ACHN (cell line): ENCODE measurements at places on chromosomes 12 and 14.

GRCh38 chr12:110578694-110579534 lies 4.2 kb downstream of the PPTC7 start:
- peak; percentile 43 for DNase-seq

DNA sequence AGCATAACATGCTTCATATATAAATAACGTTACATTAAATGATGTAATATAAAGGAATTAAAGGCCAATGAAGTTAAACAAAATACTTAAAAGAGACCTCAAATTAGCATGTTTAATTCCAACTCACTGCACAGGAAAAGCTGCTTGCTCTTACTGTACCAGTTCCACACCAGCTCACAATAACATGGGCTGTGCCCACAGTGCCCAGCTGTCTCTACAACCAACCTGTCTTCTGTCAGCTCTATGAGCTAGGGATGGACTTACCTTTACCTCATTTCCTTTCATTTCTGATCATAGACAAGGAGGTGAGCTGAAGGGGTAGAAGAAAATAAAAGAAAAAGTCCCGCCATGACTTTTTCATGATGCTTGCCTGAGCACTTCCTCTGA lies 64.8 kb downstream of the NKX2-1 start:
- DNase-seq, result no peak

DNA sequence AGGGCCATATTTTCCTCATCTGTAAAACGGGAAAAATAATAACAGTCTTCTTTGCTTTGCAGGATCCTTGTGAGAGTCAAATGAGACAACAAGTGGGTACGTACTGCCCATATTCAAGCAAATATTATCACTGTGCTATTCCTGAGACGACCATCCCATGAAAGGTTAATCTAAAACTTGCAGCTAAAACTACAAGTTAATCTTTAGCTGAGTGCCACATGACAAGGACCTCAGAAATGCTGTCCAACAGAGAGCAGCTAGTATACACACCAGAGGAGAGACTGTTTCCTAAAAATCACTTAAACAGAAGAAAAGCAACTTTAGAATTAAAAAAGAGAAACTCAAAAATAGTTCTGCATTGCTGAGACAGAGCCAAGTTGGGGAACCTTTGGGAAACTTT lies 162.7 kb upstream of the TMTC2 start:
- DNase-seq, result peak; percentile 93

DNA sequence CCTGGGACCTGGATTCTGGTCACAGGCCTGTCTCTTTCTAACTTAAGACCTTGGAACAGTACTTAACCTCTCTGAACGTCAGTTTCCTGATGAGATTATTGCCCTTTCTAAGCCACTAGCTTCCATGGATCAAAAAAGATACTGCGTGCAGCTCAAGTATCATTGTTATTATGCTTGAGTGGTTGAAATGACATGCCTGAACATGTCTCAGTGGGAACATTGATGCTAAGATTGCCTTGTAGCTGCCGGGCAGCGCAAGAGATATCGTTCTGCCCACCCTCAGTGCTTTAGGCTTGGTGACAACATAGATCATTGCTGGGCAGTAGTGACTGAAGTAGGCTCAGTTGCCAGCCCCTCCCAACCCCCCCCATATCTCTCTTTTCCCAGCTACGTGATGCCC lies 131.9 kb downstream of the SMOC1 start:
- no peak for DNase-seq

DNA sequence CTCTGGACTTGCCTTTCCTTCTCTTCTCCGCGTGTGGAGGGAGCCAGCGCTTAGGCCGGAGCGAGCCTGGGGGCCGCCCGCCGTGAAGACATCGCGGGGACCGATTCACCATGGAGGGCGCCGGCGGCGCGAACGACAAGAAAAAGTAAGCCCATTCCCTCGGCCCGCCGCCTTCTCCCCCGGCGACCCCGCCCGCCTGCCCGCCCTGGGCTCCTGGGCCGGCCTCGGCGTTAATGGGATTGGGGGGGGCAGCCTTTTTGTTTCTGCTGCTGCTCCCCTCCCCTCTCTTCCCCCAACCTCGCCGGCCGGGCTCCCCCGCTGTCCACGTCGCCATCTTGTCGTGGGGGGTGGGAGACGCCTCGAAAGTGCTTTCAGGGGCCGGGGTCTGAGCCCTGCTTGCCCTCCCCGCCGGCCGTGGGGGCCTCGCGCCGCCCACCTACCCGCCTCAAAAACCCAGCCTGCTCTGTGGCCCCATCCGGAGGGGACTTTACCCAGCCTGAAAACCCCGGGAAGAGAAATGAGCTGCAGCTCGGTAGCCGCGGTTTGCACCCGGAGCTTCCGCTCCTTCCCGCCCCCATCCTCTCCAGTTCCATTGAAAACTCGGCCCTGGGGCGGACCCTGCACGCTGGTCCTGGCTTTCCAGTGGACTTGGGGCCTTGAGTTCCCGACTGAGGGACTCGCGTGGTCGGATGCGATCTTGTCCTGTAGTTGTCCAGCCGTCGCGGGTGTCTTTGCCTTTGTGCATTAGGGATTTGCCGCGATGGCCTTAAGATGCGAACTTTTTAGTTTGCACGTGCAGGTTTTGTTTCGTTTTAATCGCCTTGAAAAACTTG lies 598 bp downstream of the HIF1A start:
- peak; percentile 48 for DNase-seq

DNA sequence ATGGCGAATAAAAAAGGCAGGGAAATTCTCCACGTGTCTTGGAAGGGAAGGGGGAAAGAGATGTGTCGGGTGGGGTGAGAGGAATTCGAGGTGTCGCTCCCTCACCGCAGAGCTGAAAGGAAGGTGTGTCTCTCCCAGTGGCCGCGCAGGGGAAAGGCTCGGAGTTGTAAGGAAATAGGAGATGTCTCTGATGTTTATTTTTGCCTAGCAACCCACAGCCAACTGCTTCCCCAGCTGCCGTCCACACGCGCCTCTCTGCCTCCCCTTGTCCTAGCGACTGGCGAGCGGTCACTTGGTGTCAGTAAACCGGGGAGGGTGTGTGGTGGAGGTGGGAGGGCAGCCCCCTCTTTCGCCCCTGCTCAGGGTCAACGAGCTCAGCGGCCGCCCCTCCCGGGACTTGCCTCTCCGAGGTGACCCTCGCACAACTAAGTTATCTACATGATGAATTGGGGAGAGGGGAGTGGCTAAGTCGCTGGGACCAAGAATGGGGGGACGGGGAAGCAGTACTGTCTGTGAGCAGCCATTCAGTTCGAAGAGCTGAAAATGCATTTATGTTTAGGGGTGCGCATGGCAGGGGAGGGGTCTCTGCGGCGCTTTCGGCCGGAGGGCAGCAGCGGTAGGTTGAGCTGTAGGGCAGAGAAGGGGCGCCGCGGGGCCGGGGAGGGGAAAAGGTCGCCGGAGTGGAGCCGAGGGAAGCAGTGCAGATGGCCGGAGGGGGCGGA lies 585 bp upstream of the DYRK2 start:
- peak; percentile 96 for DNase-seq

- DNase-seq, result no peak
These were observed 3.5 kb upstream of the EIF5 start for GRCh38 chr14:103330536-103330935.

DNA sequence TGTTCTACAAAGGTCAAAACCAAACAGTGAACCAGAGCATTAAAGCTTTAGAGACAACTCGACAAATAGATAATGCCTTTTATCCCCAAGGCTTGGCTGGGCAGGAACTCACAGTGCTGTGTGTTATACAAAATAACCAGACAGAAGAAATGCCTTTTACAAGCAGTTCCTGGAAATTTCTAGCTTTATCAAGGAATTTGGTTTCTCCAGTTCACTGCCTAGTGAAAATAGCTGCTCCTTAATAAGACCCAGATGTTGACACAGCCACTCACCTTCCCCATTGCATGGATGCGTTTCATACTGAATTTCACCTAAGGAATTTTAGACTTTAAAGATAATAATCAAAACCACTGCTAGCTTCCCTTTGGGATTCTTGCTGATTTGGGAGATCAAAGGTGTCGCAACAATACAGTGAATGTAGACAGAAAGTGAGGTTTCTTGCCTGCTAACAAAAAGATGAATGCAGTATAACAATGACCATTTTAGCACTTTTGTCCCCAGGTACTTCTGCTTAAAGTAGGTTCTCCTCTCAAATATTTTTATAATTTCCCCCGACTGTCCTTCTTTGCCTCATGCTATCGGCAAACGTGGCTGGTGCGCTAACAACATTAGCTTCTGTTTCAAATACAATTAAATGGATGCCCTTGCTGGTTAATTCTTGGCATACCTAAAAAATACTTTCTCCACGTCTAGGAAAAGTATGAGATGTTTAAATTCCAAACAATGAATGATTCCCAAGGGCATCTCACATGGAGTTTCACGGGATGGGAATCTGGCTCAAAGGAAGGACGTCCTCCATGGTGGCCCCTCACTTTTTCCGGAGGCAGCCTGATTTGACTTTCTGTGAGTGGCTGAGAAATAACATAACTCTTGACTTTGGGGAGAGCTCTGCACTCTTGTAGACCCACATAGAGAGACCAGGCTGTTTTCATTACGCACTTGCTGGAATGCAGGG lies 162.4 kb downstream of the C12orf75 start:
- no peak for DNase-seq

DNA sequence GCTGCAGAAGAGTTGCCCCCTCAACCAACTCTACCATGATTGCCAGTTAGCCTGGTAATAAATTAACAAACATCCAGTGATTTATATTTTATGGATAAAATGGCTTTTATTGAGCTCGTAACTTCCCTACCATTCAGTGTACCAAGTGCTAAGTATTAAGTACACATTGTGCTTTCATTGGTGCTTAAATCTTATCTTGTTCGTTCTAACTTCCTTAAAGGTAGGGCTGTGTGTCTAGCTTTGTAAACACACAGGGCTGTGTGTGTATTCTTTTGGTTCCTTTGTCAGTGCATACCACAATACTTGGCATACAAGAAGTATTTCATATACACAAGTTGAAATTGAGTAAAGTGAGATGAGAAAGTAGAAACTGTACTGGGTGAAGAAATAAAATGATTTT lies 80.4 kb downstream of the KCNC2 start:
- DNase-seq, result no peak

- no peak for DNase-seq
These were observed 12.6 kb downstream of the RCOR1 start for GRCh38 chr14:102605029-102605428.

GRCh38 chr12:31967539-31967938 lies 8.3 kb downstream of the RESF1 start:
- DNase-seq, result no peak

DNA sequence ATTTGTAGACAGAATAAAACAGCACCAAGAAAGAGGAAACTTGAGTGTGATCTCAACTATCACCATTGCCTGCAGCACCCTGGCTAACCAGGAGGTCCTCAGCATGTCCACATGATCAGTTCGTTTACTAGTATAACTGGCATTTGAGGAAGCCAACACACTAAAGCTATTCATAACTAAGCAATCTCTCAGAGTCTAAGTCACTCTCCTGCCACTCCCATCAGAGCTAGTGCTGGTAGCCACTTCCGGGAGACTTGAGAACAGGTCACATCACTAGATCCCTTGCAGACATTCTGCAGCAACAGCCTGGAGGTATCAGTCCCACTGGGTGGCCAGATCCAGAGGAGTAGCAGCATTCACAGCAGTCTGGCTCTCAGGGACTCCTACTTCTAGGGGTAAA lies 352.9 kb upstream of the OR4E1 start:
- no peak for DNase-seq

DNA sequence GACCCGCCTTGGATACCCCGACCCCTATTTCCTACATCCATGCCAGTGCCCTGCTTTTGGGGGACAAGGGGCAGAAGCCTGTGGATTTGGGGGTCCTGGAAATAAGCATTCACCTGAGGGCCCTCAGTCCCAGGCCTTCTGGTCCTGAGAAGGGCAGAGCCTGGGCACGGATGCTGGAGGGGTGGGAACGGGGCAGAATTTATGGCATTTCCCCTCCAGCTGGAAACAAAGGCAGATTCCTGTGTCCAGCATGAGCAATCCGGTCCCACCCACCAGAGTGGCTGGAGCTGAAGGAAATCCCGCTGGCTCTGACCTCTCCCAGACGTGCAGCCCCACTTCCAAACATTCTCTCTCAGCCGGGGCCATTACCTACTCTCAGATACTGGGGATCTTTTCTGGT lies 9.3 kb downstream of the ANKRD33 start:
- no peak for DNase-seq

DNA sequence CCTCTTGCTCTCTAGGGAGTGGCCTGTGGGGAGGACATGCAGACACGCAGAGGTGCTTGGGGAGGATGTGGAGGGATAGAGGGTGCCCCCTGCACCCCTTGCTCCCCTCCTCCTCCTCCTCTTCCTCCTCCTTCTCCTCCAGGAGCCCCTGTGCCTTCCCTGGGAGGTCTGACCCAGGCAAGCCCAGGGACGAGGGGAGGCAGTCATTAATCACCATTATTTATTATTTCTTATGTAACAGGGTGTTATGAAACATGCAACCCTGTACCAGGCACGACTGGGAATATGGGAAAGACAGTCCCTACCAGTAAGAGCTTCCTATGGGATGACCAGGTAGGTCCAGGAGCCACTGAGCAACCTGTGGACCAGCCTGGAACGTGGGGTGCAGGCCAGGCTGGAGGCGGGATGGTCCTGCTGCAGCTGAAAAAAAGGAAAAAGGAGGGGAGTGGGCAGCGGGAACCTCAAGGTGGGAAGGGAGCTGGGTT lies 22.5 kb upstream of the PGF start:
- no peak for DNase-seq

GRCh38 chr14:70108419-70108818 lies 80.3 kb downstream of the SLC8A3 start:
- DNase-seq, result no peak

- no peak for DNase-seq
These were observed 16.3 kb downstream of the ELK3 start for GRCh38 chr12:96210376-96211055.

DNA sequence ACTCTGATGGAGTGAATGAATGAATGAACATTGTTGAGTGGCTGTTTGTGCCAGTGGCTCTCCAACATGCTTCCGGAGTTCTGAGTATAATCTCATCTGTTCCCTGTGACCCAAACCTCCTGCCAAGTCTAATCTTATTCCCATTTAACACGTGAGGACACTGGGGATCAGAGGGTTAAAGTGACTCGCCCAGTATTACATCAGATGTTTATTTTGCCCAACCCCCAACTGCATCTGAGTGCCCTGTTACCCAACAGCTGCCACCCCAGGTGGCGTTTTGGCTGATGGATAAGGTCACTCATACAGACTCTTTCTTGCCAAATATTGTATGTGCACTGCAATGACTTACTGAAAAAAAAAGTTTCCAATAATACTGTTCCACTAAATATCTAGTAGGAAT lies 210.9 kb downstream of the EXOC5 start:
- no peak for DNase-seq

- no peak for DNase-seq
These were observed 64.2 kb upstream of the IFNG-AS1 start for GRCh38 chr12:67925077-67925476.

GRCh38 chr14:81312289-81312876 lies 87.7 kb downstream of the STON2 start:
- DNase-seq, result no peak

GRCh38 chr12:48716168-48716492 lies 377 bp downstream of the CCNT1 start:
- DNase-seq, result no peak

DNA sequence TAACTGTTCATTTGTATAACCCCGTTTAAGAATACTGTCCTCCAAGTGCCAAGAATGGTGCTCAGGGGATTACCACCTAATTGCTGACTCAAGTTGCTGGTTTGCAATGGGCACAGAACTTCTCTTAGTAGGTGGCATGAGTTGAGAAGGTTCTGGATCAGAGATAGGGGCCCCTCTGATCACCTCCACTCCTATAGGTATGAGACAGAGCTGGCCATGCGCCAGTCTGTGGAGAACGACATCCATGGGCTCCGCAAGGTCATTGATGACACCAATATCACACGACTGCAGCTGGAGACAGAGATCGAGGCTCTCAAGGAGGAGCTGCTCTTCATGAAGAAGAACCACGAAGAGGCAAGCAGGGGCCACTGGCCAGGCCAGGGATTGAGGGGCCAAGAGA lies 1.6 kb downstream of the KRT18 start:
- no peak for DNase-seq

- DNase-seq, result no peak
These were observed 274.7 kb downstream of the SLC6A15 start for GRCh38 chr12:84637926-84638325.
